ENCODE measurements at places on chromosomes 1 and 21. TPM values are rescaled to one million over a fixed set of nuclear protein-coding genes. Genes with fewer than 3 reads are reported as not detected.

PRAMEF33 gene
- not detected for polyA plus RNA-seq

S100A10 gene
- 3,367 TPM for polyA plus RNA-seq

TDRD5 gene
- polyA plus RNA-seq, result not detected

EDN2 gene
- 2.3 TPM for polyA plus RNA-seq

CCDC185 gene
- polyA plus RNA-seq, result not detected

KRTAP24-1 gene
- polyA plus RNA-seq, result not detected

BARHL2 gene
- not detected for polyA plus RNA-seq

ACBD6 gene
- polyA plus RNA-seq, result 36.3 TPM

All from hepatocyte (in vitro differentiated cells).